Brain (organoid and tissue), 16 donors: ENCODE measurements at places on chromosomes 4 and X.

GRCh38 chr4:70768301-70768948, 46.7 kb downstream of the RUFY3 start:
- no peak for DNase-seq

GRCh38 chr4:169604131-169604900, 8.1 kb downstream of the NEK1 start:
- no peak for DNase-seq

DNA sequence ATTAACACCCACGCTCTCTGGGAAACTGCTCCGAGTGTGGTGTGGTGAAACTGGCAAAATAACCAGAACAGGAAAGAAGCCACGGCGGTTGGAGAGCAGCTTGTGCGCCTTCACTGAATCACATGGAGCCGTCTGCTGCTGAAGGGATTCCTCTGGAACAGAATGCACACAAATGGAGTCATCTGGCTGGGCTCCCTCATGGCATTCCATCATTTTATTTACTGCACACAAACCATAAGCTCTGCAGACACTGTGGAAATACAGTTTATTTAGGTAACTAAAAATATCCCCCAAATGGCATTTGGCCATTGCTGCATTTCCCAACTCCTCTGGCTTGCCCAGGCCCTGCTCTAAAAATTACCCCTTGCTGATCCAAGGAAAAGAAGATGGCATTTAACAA, 187.0 kb upstream of the S100G start:
- no peak for DNase-seq

- DNase-seq = no peak
Measured at GRCh38 chr4:141676087-141676670, 39.8 kb downstream of the IL15 start.

DNA sequence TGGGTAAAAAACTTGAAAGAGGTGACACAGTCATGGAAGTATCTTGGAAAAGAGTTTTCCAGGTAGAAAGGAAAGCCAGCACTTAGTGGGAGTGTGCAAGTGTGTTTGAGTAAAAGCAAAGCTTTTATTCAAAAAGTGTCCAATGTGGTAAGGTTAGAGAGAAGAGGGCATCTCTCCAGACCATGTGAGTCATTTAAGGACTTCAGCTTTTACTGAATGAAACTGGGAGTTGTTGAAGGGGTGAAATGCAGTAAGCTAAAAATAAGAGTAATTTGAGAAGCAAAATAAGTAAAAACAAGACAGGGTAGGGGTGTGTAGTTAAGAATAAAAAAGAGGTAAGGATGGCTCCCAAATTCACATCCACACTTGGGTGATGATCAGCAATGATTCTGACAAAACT, 238.9 kb downstream of the SLC7A11 start:
- DNase-seq = no peak

- DNase-seq = no peak
Measured at GRCh38 chr4:16659079-16659478, 239.4 kb downstream of the LDB2 start.

DNA sequence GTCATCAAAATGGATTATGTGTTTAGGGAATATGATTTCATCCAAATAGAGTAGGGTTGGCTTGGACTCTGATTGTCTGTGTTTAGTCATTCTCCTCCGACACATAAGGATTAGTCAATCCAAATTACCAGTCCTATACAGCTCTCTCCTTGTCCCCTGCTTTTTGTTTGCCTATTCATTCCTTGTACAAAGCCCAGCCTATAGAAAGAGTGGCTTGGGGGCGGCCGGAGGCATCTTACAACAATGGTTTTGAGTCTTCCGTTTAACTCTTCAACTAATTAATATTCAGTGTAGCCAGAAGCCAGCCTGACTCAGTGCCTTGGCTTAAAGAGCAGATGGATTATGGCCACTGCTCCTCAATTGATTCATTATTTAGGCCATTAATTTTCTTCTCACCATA, 796.6 kb upstream of the POU3F4 start:
- DNase-seq = peak; percentile 25

GRCh38 chrX:106177106-106177981, 9.2 kb downstream of the PWWP3B start:
- peak; percentile 76 for DNase-seq

DNA sequence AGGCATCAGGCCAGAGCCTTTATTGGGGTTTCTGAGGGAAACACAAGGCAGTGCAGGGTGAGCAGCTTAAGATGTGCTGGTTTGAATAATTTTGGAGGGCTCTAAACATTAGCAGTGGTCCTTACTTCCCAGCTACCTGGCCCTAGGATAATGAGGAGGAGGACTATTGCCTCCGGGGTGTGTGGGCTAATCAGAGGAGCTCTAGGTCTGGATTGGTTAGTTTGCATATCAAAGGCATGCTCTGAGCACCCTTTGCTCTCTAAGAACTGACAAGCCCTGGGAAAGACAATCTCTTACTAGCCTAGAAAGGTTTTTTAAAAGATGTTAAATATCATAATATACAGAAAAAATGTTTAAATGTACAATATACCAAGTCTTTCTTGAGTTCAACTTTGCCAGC, 58.4 kb downstream of the RXFP1 start:
- DNase-seq = no peak

GRCh38 chr4:89284828-89285227, 22.8 kb downstream of the GPRIN3 start:
- no peak for DNase-seq

GRCh38 chr4:145937971-145938611, 532 bp downstream of the ZNF827 start:
- peak; percentile 74 for DNase-seq

GRCh38 chr4:40749717-40750460, at the start of gene NSUN7:
NSUN7 (plus strand) TSS chr4:40749955; CDS start chr4:40750694, 739 bp downstream.
- peak; percentile 69 for DNase-seq

- no peak for DNase-seq
Measured at GRCh38 chr4:100428051-100428450, 89.8 kb downstream of the EMCN start.

DNA sequence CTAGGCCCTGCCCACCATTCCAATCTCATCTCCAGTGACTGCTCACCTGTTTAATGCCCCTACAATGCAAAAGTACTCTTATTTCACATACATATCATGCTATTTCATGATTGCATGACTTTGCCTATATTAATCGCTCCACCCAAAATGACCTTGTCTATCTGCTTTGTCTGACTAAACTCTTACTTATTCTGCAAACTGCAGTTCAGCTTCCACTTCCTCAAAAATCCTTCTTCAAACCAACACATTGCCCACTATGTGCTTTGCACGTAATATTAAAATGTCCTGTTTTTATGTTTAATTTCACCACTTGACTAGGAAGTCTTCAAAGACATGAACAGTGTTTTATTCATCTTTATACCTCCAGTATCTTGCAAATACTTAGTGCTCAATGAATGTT, 229.6 kb downstream of the OPHN1 start:
- no peak for DNase-seq

DNA sequence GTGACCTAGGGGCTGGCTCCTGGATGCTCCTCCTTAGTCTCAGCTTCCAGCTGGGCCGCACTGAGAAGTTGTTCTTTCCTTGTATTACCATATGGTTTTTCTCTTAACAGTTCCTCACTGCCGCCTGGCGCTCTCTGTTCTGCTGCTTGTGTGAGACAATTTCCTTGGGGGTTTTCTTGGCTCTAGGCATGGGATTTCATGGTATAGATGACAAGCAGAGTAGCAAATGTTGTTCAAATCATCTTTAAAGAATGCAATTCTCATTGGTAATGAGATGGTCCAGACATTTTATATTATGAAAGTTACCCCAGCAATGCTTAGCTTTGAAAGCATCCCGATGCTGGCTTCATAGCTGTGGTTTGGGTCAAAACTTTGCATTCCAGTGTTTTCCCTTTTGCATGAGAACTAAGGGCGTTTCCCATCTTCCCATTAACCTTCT, 37.6 kb downstream of the SEPTIN11 start:
- no peak for DNase-seq

DNA sequence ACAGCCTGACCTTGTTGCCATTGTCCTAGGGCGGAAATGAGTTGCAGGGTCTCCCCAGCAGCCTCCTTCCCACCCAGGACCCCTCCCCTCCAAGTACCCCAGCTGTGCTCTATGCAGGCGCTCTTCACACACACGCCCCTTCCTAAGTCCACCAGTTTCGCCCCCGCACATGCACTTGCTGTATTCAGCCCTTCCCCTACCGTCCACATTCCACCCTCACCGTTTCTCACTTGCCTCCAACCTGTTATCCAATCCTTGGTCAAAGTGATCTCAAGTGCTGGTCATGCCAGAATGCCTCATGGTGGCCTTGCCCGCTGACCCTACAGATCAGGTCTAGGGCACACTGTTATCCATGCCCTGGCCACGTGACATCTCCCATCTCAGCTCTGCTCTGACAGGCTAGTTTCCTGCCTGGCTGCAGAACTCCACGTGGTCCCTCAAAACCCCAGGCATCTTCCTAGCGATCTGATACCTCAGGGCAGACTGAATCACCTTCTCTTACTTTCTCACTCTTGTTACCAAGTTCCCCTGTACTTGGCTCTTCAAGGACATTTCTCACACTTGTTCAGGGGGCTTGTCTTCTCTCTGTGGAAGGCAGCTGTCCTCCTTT, 39.7 kb downstream of the NSG1 start:
- DNase-seq = no peak

- peak; percentile 70 for DNase-seq
Measured at GRCh38 chrX:103215425-103215991, 600 bp downstream of the BEX4 start.

GRCh38 chrX:70476934-70477733, 32.5 kb downstream of the DLG3 start:
- no peak for DNase-seq

DNA sequence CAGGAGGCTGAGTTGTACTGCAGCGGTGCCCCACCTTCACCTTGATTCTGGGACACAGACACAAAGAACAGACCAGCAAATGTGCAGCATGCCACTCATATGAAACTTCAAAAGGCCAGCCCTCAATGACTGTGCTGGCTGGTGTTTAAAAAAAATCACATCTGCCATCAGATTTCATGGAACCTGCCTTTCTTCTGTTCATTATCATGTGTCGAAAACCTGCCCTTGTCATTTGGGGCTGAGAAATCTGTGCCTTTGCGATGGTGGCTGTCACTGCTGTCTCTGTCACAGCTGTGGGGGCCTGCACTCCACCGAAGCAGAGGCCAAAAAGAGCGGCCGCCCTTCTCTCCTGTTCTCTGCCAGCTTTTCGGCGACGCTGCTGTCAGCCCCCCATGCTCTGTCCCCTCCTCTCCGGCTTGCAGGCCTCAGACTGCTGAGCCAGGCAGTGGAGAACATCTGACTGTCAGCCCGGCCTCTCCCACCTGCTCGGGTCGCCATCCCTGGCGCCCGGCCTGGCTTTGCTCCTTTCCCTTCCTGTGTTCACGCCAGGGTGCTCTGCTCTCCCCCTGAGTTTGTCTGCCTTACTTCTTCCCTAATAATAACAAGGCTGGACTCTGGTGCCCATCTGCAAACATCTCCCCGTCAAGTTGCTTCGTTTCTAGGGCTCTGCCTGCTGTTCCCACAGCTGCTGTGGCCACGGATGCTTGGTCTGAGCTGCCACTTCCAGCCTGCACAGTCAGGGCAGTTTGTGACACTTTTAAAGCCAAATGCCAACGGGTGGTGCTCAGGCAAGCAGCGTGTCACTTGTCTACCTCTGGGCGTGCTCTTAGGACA, 355.2 kb downstream of the UNC5C start:
- no peak for DNase-seq

DNA sequence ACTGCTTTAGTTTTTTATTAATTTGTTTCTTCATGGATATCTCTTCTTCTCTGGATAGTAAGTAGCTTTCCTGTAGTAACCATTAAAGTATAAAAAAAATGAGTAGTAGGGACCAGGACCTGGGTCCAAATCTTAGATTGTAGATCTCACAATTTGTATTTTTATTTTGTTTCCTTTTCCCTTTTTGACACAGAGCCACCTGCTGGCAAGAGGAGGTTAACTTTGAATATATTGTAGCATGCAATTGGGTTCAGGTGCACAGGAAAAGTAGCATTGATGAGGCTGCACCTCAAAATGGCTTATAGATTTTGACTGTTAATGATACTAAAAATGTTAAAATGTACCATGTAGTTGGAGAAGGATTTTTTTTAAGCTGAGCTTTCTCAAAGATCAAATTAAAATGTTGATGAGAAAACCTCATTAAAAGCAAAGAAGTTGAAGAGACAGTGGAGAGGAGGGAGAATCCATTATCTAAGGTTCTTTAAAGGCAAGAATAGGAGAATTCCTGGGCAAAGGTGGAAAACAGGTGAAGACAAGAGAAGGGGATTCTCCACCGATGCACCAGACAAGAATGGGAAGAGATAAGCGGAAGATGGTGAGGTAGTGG, 48.3 kb upstream of the HPGDS start:
- DNase-seq = peak; percentile 29

DNA sequence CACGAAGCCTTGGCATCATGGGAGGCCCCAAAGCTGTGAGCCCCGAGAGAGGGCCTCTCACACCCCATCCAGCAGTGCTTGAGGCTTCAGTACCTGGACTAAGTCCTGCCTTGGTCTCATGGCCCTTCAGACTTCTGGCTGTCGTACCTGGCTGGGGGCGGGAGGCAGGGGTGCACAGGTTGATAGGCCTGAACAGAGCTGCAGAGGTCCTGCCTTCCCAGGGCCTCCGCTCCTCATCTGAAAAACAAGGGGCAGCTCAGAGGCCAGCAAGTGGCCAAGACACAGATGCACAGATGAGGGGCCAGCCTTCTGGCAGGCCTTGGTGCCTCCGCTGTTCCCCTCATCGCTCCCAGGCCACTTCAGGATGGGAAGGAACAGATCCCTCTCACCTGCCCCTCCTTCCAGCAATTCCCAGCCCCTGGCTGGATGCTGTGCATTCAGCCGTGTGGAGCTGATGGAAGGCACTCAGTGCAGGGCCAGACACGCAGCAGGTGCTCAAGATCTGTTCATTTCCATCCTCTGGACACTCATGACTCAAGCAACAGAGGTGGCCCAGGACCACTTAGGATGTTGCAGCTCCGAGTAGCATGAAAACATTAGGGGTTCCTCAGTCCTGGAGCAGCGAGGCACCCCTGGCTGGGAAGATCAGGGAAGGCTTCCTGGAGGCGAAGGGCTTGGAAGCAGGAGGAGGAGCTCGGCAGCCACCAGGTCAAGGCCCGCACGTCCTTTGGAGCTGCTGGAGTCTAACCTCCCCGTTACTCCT, 1.4 kb downstream of the ZNF185 start:
- no peak for DNase-seq

DNA sequence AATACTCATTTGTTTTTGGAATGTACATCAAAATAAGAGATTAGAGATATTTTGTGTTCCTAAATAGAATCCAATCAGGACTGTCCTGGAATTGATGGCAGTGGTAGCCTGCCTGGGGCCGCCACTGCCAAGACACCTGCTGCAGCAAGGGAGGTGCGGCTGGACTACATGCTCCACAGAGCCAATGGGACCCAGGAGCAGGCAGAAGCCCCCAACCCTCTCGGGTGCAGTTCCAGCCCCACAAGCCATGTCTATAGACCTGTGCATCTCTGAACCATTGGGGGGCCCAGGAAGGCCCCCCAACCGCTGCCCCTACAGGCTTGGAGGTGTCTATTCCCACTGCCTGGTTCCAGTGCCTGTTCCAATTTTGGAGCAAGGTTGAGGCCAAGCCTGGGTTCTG, 1524.3 kb downstream of the PCDH18 start:
- no peak for DNase-seq

- DNase-seq = no peak
Measured at GRCh38 chr4:79987401-79987800, 85.6 kb downstream of the ANTXR2 start.

- DNase-seq = no peak
Measured at GRCh38 chrX:30904186-30904585, 15.1 kb upstream of the TAB3 start.
